Astrocyte of the spinal cord (primary cell): ENCODE measurements at places on chromosomes 5 and 9.

GRCh38 chr5:97563050-97563657 lies 380.1 kb upstream of the RIOK2 start:
- no peak for DNase-seq

- no peak for DNase-seq
These were observed 69.2 kb downstream of the SPATA31D1 start for GRCh38 chr9:82057805-82058204.

- no peak for DNase-seq
These were observed 948.5 kb downstream of the TLE4 start for GRCh38 chr9:80520231-80520630.

DNA sequence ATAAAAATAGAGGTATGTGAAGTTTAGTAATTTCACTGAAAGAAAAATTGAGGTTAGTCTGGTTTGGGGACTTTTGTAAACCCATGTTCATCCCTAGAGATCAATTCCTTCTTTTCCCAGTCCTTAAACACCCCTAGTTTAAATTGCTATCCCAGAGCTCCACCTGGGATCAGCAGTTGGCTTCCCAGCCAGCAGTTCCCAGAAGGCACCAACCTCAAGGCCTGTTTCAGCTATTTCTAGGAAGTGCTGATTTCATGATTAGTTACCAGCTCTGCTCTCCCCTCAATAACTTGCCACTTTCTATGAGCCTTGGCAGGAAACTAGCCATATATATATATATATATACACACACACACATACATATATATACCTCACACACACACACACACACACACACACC lies 30.5 kb downstream of the EPB41L4B start:
- no peak for DNase-seq

DNA sequence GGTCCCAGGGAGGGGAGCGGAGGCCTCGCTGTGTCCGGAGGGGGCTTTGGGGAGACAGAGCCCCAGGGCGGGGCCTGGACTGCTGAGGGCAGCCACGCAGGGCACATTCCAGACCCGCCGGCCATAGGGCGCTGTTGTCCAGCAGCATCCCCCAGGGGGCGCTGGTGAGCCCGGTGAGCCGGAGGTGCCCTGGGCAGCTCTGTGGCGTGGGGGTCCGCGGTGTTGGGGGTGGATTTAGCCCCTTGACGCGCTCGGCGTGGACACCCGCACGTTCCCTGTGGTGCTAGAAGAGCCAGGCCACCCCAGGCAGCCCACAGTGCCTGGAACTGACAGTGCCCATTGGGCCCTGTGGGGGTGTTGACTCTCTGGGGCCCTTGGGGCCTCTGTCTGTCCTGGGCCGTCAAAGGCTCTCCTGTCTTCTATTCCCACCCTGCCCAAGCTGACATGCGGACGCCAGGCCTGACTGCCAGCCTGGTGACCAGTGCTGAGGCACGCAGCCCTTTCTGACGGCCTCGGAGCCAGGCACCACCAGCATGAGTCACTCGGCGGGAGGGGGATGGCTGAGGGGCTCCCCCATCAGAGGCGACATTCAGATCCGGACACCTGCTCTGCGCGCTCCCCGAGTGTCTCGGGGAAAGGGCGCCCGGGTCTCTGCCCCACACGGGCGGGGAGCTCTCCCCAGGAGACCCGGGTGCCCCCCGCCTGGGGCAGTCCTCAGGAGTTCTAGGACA lies 23.9 kb downstream of the TPPP start:
- no peak for DNase-seq

DNA sequence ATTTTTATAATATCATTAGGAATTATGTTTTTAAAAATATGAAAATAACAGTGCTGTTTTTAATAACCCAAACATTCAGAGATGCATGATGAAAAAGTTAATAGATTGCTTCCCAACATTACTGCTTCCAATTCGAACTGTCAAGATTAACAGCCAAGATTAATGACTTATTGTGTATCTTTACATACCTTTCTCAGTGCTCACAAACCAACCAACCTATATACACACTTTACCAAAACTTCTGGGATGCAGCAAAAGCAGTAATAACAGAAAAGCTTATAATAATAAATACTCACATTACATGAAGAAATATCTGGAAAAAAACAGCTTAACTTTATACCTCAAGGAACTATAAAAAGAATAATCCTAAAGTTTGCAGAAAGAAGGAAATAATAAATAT lies 82.1 kb downstream of the TMEM232 start:
- DNase-seq, result no peak

DNA sequence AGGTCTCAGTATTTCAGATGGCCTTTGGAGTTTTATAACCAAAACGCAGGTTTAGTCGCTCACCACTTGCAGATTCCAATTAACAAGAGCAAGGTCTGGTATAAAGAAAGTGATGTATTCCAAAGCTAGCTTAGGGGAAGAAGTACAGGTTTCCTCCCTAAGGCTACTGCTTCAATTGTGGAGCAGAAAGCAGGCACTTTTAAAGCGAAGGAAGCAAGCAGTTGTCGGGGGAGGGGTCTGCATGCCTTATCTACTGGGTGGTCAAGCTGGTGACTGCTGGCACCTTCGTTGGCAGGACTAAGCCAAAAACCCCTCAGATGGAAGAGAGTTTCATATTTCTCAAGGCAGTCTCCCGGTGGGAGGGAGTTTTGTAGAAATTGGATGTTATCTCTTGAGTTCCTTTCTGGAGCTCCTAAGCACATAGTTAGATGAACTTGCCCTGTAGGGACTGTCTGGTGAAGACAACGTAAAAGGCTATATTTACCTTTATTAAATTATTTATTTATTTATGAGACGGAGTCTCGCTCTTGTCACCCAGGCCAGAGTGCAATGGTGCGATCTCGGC lies 1.6 kb upstream of the TMEM245 start:
- DNase-seq, result no peak

- no peak for DNase-seq
These were observed 188.3 kb downstream of the OLFM1 start for GRCh38 chr9:135275571-135276289.

DNA sequence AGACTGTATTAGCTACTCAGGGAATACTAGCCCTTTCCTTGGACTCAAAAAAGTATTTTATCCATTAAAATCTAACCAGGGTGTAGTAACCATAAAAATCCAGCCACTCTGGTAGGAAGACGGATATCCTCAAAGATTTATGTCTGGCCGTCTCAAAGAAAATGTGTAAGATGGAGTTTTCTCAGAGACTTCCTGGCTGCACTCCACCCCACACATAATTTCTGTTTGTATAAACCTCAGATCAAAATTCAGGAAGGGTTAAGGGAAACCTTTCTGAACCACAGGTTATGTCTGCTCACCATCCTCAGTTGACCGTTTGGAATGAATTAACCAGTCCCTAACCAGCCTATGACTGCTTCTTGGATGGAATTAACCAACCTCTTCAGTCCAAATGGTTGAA lies 13.8 kb upstream of the SMIM23 start:
- DNase-seq, result no peak

DNA sequence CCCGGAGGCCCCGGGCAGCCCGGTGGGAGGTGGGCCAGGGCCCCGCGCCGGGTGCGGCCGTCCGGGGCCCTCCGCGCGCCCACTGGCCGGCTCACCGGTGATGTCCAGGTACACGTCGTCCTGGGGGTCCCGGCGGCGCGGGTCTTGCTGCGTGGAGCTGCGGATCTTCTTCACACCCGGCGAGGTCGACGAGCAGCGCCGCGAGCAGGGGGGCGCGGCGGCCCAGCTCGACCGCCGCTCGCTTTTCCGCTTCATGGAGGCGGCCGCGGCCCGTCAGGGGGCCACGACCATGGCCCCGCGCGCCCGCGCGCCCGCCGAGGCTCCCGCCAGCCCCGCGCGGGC lies 548 bp downstream of the CDC14B start:
- DNase-seq, result no peak

DNA sequence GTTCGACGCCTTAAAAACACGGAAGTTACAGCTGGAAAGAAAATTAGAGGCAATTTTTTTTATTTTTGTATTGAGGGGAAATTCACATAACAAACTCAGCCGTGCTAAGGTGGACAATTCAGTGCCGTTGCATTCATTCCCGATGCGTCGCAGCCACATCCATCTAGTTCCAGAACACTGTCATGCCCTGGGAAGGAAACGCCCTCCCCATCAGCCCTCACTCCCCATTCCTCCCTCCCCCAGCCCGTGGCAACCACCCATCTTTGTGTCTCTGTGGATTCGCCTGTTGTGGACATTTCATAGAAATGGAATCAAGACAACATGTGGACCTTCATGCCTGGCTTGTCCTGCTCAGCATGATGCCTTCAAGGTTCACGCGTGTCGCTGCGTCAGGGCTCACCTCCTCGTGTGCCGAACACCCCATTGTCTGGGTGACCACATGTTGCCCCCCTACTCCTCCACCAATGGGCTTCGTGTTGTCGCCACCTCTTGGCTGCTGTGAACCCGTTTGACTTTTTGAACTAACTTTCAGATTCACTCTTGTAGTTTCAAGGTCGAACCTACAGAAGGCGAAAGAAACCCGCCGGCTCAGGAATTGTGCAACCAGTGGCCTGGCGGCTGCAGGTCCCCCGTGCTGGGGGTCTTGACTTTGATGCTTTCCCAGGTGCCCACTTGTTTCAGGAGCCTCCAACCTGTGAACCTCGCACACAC lies 17.4 kb upstream of the CAMSAP1 start:
- DNase-seq, result no peak

DNA sequence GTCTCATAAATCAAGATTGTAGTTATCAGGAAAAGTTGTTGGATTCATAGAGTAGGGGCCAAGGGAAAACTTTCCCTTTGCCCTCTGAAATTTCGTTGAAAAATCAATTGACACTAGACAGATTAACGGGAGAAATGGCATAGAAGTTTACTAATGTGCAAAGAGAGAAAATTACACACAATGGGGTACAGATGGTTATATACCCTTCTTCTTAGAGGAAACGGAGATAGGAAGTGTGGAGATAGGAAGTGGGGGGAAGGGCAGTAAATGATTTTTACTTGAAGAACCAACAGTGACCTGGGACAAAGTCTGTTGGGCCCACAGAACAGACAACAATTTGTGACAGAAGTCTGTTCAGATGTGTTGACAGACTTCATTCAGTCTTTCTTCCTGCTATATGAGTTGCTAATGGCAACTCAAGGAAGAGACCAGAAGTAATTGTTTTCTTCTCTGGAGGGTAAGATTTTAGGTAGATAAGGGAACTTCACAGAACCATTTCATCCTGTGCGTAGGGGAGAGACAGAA lies 177.9 kb downstream of the C9orf152 start:
- no peak for DNase-seq

GRCh38 chr5:138514021-138514420 lies 29.0 kb downstream of the ETF1 start:
- DNase-seq, result no peak

GRCh38 chr5:142644640-142645361 lies 41.1 kb downstream of the FGF1 start:
- peak; percentile 98 for DNase-seq

DNA sequence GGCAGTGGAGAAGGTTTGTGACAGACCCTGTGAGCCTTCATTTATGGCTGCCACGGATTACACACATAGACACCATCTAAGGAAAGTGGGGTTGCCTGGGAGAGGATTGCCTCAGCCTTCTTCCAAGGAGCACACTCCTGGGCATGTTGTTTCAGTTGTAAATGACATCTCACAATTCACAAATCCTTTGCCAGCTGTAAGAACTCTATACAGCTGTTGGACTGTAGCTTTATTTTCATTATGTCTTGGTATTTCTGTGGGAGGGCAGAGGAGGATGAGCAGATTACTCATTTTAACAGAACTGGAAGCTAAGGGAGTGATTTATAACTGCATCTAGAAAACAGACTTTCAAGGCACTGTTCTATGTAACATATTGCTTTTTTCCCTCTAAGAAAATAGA lies 25.6 kb downstream of the MELK start:
- DNase-seq, result no peak

DNA sequence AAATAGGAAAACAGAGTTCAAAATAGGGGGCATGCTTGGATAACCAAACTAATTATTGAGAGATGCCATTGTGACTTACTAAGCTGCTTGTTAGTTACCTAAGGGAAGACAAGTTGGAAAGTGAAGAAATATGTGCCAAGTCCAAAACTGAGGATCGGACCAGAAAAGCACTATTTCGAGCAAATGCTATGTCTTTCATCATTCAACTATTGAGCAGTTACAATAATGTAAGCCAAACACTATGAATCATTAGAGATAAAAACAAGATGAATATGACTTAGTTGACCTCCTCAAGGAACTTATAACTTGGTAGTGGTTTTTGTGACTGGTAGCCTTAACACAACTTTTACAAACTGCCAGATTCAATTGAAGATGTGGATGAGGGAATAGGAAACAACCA lies 240.6 kb upstream of the MPDZ start:
- no peak for DNase-seq

DNA sequence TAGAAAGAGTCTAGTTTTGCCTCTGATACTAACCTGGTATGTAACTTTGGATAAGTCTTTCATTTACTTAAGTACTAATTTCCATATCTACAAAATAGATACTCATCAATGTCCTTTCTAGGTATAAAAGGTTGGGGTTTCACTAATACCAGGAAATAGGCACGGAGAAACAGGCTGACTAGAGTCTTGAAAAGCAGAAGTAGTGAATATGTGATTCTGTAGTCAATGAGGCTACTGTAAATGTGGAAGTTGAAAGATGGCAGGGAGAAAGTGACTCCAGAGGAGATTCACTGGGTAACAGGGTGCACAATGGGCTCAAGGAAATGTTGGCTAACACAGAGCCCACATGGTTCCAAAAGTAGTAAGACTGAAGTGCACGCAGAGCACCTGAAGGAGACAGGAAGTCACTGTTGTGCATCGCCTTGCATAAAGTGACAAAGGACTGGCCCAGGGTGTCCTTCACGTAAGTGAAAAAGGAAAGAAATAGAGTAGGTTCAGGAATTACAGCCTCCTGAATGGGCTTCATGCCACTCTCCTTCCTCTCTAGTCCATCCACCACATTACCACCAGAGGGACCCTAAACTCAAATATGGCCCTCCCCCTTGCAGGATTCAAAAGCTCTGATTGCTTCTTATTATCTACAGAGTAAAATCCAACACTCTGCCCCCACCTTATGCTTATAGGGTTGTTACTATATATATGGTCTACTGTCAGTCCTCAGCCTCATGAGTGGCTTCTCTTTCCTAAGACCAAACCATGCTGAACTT lies 288.0 kb upstream of the SMARCA2 start:
- DNase-seq, result no peak

- DNase-seq, result peak; percentile 83
These were observed 3.8 kb downstream of the CREB3 start for GRCh38 chr9:35736201-35736633.

DNA sequence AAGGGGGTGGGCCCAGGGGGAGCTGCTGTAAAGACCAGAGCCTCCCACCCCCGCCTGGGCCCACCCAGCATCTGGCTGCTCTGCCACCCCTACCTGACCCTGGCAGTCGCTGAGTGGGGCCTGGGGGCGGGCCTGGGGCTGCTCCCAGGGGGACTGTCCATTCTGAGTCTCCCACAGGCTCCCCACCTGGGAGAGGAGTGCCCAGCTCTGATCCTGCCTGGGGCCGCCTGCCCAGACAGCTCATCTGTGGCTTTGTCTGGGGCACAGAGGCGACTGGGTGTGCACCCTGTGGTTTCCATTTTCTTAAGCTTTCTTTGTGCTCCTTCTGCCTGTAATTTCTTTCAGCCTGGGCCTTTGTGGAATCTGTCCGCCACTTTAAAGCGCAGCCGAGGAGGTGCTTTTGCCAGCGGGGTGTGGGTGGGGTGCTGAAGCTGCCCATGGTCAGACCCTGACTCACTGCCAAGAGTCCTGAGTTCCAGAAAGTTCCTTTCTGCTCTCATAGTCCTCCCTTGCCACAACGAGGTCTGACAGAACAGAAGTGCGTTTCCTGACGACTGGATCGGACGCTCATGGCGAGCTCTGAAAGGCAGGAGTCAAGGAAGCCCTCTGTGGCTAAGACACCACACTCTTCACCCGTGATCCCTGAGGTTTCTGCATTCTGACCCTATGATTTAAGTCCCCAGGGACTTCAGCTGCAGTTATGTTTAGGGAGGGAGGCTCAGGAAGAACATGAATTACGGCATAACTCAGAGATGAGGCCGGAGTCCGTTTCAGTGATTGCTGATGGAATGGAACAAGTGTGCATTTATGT lies 225.0 kb downstream of the FANCC start:
- peak; percentile 99 for DNase-seq
